ENCODE measurements at places on chromosomes 16 and 17. TPM values are rescaled to one million over a fixed set of nuclear protein-coding genes. Genes with fewer than 3 reads are reported as not detected.

- no peak for DNase-seq
These were observed 256.7 kb downstream of the CDH11 start for GRCh38 chr16:64865069-64865696.

SMIM36 gene
- total RNA-seq = not detected

DNA sequence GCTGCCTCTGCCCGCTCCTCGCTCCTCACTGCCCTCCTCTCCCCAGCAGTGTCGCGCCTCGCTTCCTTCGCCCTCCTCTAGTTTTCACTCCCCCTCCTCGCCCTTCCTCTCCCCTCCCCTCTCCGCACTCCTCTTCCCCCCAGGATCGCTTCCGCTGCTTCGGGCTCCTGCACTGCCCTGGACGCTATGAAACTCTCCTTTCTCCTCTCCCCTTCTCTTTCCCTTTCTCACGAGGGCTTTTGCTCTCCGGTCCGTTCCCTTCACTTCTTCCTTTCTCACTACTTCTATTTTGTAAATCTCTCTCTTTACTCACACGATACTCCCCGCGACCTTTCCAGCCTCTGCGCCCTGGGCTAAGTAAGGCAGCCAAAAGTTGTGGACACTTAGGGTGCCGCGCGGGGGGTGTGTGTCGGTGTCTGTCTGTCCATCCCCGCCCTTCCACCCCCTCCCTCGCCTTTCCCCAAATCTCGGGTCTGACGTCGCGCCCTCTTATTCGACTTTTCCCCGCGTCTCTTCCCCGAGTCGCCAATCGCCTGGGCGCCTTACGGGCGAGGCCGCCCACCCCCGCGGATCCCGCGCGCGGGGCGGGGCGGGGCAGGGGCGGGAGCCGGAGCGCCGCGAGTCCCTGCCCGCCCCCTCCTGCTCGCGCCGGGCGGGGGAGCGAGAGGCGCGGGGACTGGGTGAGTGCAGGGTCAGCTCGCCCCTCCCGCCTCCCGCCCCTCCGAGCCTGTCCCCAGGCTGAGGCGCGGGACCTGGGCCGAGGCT is at the start of gene IRX3:
IRX3 (minus strand) TSS at position 422 of the 765 bp plus-strand sequence. CDS start 737 bp downstream, outside the sequence.
- peak; percentile 70 for DNase-seq

DNA sequence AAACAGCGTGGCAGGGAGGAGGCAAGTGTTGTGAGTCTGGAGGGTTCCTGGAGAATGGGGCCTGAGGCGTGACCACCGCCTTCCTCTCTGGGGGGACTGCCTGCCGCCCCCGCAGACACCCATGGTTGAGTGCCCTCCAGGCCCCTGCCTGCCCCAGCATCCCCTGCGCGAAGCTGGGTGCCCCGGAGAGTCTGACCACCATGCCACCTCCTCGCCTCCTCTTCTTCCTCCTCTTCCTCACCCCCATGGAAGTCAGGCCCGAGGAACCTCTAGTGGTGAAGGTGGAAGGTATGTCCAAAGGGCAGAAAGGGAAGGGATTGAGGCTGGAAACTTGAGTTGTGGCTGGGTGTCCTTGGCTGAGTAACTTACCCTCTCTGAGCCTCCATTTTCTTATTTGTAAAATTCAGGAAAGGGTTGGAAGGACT is at the start of gene CD19:
CD19 (plus strand) TSS at position 171 of the 425 bp plus-strand sequence; CDS start at position 201, 30 bp downstream.
- no peak for DNase-seq

DNA sequence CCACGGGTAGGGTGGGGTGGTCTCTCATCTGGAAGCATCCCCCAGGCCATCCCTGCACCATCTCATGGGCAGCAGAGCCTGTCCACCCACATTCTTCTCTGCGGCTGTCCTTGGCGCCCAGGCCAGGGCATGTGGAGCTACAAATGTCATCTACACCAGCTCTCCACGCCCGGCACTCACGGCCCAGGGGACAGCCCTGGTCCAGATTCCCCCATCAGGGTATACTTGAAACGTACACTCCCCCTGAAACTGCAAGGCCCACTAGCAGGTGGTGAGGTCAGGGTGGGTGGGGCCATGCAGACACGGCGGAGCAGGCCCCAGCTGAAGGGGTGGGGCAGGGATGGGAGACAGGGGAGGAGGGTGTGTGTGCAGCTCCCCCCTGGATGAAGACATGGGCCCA is 3.2 kb upstream of the SOX8 start:
- DNase-seq = no peak

DNA sequence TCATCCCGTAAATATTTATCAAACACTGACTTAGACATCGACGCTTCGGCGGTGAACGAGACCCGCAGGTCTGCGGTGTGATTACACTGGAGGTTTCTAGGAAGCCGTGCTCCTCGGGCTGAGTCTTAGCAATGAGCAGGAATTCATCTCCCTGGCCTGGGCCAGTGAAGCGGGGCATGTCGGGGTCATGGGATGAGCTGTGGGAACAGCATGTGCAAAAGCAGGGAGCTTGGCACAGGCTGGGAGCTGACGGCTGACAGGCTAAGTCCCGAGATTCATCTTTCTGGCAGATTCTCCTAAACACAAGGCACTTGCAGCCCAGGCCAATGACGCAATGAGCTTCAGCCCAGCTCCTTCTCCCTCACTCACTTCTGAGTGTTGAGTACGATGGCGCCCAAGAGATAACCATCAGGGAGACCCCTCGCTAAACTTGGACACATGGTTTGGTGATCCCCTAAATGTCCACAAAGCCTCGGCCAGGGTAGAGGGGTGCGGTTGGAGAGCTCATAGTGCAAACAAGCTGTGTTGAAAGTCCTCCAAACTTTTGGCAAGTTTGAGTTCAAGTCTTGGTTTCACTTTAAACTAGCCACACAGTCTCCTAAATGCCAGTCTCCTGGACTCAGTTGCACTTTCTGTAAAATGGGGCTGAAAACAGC is 12.8 kb downstream of the CRISPLD2 start:
- peak; percentile 70 for DNase-seq

GPR142 gene
- not detected for total RNA-seq

DNA sequence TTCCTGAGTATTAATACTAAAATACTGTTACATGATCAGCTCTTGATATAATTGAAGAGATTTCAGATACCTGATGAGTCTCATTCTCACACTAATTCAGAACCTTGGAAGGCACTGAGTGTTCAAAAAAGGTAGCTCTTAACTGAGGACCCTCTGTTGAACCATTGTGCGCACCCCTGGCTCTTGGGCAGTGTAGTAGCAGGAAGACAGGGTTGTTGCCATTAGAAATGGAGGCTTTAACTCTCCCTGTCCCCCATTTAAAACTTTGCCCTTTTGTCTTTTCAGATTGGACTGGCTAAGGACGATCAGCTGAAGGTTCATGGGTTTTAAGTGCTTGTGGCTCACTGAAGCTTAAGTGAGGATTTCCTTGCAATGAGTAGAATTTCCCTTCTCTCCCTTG is 1.8 kb downstream of the EIF1 start:
- no peak for DNase-seq

DNA sequence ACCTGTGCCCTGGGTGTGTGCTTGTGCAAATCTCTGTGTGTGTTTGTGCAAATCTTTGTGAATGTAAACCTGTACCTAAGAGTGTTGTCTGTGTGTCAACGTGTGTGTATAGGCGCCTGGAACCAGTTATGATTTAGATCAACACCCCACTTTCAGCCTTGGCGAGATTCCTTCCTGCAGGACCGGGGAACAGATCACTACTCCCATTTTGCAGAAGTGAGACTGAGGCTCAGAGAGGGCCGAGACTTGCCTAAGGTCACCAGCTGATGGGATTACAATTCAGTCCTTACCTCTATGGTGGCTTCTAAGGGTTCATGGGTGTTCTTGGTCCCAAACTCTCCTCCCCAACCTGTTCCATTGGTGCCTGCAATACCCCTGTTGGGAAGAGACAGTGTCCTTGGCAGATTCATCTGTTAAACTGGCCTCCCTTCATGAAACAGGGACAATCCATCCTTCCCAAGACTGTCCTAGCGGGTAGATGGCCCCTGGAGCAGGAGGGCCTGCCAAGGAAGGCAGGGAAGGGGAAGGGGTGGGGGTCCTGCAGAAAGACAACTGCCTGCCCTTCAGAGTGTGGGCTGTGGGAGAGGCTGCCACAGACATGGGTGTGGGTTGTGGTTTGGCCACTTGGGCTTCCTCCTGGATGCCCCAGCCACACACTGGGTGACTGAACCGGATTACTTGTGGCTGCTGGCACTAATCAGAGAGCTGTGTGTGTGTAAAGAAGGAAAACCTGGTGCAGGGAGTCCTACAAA is 6.9 kb upstream of the MAPK7 start:
- DNase-seq = peak; percentile 16

LRRC59 gene
- total RNA-seq = 47.3 TPM

Data from left lobe of liver (tissue), 2 donors.